Right cardiac atrium (tissue), 5 donors: ENCODE measurements at places on chromosomes 7 and 10. TPM values are rescaled to one million over a fixed set of nuclear protein-coding genes. Genes with fewer than 3 reads are reported as not detected.

The IRF5 gene
- total RNA-seq, result 4.6 TPM

- DNase-seq, result no peak
Measured at GRCh38 chr7:105304040-105304895, 84.5 kb downstream of the SRPK2 start.

GRCh38 chr10:91444211-91445182, 34.4 kb downstream of the HECTD2 start:
- DNase-seq, result no peak

GRCh38 chr10:85650791-85651496, 715.7 kb downstream of the GRID1 start:
- DNase-seq, result no peak

GRCh38 chr10:73413108-73413527, 740 bp downstream of the ANXA7 start:
- no peak for DNase-seq
